ENCODE measurements at places on chromosomes 2 and 18.

GRCh38 chr2:50963734-50964133 lies 68.2 kb downstream of the NRXN1 start:
- no peaks in the 10 kb centered on the region for H3K36me3 ChIP-seq
- H3K27me3 ChIP-seq: no peaks in the 10 kb centered on the region
- H3K4me1 ChIP-seq: no peaks in the 10 kb centered on the region
- no peak overlapping the region for H3K27ac ChIP-seq

DNA sequence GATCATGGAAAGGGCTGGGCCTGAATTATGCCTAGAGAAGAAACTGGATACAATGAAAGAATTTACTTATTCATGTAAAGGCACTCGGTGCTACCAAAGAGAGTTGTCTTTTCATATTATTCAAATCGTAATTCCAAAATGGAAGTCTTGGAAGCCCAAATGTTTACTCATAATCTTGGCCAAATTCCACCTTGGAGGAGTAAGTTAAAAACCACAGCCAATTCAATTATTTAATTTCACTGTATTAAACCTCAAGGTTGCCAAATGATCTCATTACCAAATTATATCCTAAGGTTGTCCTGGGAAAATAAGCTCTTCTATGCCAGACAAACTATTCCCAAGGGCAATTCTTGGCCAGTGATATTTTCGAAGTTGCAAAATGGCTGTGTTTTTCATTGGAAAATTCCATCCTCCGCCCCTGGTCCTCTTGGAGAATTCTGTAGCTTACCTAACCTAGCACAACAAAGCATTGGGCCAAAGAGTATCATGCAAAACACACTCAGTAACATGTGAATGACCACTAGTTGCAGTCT lies 11.1 kb upstream of the VPS4B start:
- no peaks in the 10 kb centered on the region for H3K4me1 ChIP-seq
- no peak overlapping the region for H3K27ac ChIP-seq
- no peak for DNase-seq
- H3K4me3 ChIP-seq: no peak overlapping the region
- peaks cover 11% of the 10 kb centered on the region for H3K27me3 ChIP-seq
- H3K36me3 ChIP-seq: no peaks in the 10 kb centered on the region

GRCh38 chr18:616380-616995 lies 19.7 kb downstream of the CLUL1 start:
- H3K36me3 ChIP-seq: no peaks in the 10 kb centered on the region
- no peaks in the 10 kb centered on the region for H3K4me1 ChIP-seq
- no peak overlapping the region for H3K4me3 ChIP-seq
- peak; percentile 35 for DNase-seq
- no peak overlapping the region for H3K27ac ChIP-seq
- H3K27me3 ChIP-seq: no peaks in the 10 kb centered on the region

DNA sequence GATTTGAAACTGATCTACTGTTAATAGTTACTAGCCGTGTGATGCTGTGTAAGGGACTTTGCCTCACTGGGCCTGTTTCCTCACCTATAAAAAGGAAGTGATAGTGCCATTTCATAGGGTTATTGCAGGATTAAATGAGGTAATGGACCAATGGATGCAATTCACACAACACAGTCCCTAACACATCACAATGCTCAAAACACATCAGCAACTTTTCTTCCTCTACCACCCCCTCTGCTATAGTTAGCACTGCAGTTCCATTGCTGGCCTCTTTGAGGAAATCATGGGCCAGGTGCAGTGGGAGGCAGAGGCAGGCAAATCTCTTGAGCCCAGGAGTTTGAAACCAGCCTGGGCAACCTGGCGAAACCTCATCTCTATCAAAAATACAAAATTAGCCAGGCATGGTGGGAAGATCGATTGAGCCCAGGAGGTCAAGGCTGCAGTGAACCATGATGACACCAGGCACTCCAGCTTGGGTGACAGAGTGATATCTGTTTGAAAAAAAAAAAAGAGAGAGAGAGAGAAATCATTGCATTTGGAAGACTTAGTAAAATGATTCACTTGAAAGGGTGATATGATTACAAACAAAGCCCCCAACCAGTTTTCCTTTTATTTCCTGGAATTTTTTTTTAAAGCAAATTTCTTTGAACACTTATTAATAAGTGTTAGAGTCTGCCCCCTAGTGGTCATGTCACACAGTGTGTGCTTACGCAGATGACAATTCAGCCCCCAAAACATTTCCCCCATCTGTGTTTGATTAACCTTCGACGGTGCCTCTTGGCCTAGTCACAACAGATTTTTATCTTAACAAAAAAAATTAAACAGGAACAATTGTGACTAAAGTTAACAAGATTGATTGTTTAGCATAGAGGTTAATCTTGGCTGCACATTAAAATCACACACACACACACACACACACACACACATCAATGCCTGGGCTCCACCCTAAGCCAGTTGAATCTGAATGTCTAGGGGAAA lies 88.6 kb upstream of the BCL11A start:
- no peak overlapping the region for H3K27ac ChIP-seq
- no peaks in the 10 kb centered on the region for H3K4me1 ChIP-seq
- peak; percentile 36 for DNase-seq
- H3K27me3 ChIP-seq: peaks cover 49% of the 10 kb centered on the region
- H3K36me3 ChIP-seq: no peaks in the 10 kb centered on the region

DNA sequence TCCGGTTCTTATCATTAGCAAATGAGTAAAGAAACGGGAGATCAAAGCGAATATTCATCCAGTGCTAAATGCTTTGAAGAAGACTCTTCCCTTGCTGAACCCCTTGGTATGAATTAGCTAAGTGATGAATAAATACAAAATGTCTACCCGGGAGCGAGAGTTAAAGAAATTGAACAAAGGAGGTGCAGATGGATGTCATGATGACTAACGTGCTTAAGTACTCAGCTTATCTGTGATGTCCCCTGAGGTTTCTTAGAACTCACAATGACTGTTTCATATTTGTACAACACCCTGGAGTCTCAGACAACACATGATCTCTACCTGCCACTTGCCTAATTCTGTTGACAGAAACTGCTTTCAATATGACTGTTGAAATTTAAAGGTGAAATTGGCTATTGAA lies 148.5 kb downstream of the TMEM200C start:
- no peaks in the 10 kb centered on the region for H3K36me3 ChIP-seq
- DNase-seq: peak; percentile 86
- H3K4me3 ChIP-seq: no peak overlapping the region

GRCh38 chr2:41020358-41020757 lies 568.5 kb upstream of the SLC8A1 start:
- H3K27ac ChIP-seq: no peak overlapping the region
- H3K4me3 ChIP-seq: no peak overlapping the region
- DNase-seq: no peak
- H3K27me3 ChIP-seq: no peaks in the 10 kb centered on the region
- H3K4me1 ChIP-seq: no peaks in the 10 kb centered on the region

- no peaks in the 10 kb centered on the region for H3K36me3 ChIP-seq
- no peak overlapping the region for H3K4me3 ChIP-seq
- no peak overlapping the region for H3K27ac ChIP-seq
- no peak for DNase-seq
- no peaks in the 10 kb centered on the region for H3K4me1 ChIP-seq
- H3K27me3 ChIP-seq: peaks cover 7% of the 10 kb centered on the region
Measured at GRCh38 chr2:1791685-1792435, 47.5 kb upstream of the PXDN start.

- no peaks in the 10 kb centered on the region for H3K4me1 ChIP-seq
- DNase-seq: no peak
- no peak overlapping the region for H3K4me3 ChIP-seq
- no peaks in the 10 kb centered on the region for H3K27me3 ChIP-seq
Measured at GRCh38 chr18:36108196-36108595, 20.9 kb downstream of the SLC39A6 start.

GRCh38 chr2:217471319-217471718 lies 531.5 kb downstream of the TNS1 start:
- DNase-seq: no peak
- H3K27me3 ChIP-seq: no peaks in the 10 kb centered on the region
- H3K4me1 ChIP-seq: no peaks in the 10 kb centered on the region
- H3K36me3 ChIP-seq: no peaks in the 10 kb centered on the region

DNA sequence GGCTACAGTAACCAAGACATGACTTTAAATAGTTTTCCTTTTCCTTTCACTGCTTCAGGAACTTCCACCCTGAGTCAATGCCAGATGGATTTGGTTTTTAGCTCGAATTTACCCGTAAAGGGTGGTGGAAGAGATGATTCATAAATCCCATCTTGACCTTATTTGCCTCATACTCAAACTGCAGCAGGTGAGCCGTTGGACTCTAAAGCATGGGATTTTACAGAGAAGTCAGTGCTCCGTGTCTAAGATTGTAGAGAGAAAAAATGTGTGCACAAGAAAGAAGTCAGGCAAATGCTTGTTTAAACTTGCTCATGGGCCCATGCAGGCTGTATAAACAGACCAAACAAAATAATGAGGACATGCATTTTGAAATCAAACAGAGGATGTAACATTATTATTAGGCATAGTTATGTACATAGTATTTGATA lies 369.7 kb upstream of the TRIB2 start:
- DNase-seq: no peak
- no peak overlapping the region for H3K27ac ChIP-seq
- no peaks in the 10 kb centered on the region for H3K36me3 ChIP-seq
- no peak overlapping the region for H3K4me3 ChIP-seq
- H3K4me1 ChIP-seq: no peaks in the 10 kb centered on the region
- H3K27me3 ChIP-seq: no peaks in the 10 kb centered on the region
